ENCODE measurements at places on chromosomes 12 and 14.
A peak's percentile ranks its signal among the peaks of the same experiment; 100 is the strongest.

GRCh38 chr12:27965966-27966365 is 6.6 kb downstream of the PTHLH start:
- no peak for DNase-seq

DNA sequence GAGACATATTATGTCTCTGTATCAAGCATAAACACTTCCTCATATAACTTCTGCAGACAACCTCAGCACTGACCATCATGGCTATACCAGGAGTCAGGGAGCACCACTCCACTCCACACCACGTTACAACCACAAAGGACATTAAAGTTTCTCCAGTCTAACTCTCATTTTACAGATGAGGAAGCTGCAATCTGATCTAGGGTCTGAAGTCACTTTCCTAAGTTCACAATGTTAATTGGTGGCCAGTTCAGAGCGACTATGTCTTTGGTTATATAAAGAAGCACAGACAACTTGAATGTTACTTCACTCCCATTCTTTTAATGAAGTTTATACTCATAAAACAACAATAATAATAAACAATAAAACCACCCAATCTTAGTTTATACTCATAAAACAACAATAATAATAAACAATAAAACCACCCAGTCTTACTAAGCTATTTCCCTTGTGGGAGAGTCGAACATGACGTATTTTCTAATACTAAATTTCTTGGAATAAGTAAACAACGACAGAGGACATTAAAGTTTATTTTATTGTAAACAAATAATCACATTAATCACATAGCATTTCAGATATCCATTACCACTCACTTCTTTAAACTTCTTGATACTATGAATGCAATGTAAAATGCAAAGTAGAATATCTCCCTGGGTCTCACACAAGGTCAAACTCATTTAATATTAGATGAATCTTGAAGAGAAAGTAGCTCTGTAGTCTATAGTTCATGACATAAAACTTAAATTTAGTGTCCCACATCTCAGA is 72.4 kb upstream of the SSTR1 start:
- DNase-seq = no peak

- no peak for DNase-seq
These were observed 244.1 kb downstream of the BTG1 start for GRCh38 chr12:91901381-91902074.

- peak; percentile 41 for DNase-seq
These were observed 14.7 kb upstream of the ZNF385A start for GRCh38 chr12:54398995-54399793.

DNA sequence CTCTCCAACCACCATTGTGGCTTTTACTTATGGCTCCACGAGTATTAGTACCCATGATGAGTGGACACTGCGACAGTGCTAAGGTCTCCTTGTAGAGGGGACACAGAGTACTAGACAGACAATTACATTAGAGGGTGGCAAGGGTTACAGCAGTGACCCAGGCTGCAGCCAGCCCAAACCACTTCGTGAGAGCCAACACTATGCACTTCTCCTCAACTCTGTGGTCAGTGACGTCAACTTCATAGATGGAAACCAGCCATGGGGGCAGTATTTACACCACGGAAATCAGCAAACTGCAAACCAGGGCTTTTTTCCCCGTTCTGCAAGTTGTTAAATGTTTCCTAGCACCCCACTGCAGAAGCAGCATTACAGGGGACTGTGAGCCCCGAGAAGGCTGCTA is 61.6 kb upstream of the ZFP36L1 start:
- no peak for DNase-seq

DNA sequence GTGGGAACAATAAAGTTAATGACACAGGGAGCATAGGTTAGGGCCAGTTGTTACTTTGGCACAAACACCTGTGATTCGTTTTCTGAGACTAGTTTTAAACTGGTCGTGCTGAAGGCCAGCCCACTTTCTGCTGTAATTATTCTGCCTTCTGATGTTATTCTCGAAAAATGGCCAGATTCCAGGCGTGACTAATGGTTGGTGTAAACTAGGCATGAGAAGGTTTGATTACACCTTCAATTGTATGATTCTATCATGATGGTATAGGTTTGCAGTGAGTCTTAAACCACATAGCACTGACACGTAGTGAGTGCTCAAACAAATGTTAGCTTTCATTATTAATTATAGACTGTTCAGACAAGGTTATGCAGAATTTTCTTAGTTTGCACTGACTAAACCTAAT is 39.0 kb downstream of the CKB start:
- no peak for DNase-seq
